ENCODE measurements at places on chromosomes 1 and 21. TPM values are rescaled to one million over a fixed set of nuclear protein-coding genes. Genes with fewer than 3 reads are reported as not detected.

The AJAP1 gene
- total RNA-seq: 0.49 TPM

The MTMR11 gene
- total RNA-seq: 50.8 TPM

The VSIG8 gene
- total RNA-seq: not detected

The PAPPA2 gene
- 2.0 TPM for total RNA-seq

The TLCD4 gene
- total RNA-seq: 8.0 TPM

The PLXNA2 gene
- total RNA-seq: 30.2 TPM

DNA sequence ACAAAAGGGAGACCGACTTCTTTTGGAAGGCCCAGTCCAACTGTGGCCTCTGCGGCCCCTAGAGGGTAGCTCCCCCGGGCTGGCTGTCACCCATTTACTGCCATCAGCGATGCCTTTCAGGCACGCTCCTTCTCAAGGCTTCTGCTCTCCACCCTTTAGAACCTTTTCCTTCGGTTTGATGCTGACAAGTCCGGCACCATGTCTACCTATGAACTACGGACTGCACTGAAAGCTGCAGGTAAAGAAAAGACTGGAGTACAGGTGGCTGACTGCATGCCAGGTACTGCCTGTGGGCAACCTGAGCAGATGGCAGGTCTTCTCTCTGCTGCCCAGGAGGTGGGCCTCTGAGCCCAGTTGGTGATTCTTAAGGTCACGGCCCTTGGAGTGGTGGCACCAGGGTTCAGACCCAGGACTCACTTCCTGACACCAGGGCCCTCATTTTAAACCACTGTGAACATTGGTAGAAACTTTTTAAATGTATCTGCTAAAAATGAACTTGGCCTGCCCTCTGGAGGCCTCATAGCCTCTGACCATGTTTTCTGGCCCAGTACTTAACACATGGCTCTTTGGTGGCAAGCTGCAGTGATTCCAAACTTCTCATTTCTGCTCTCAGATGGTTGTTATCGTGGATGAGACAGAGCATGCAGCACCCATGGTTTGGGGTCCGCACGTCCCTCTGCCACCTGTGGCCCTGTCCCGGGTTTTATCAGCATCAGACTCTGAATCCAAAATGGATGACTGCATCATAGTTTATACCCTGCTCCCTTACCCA, 45.7 kb downstream of the CAPN9 start:
- no peak for DNase-seq

DNA sequence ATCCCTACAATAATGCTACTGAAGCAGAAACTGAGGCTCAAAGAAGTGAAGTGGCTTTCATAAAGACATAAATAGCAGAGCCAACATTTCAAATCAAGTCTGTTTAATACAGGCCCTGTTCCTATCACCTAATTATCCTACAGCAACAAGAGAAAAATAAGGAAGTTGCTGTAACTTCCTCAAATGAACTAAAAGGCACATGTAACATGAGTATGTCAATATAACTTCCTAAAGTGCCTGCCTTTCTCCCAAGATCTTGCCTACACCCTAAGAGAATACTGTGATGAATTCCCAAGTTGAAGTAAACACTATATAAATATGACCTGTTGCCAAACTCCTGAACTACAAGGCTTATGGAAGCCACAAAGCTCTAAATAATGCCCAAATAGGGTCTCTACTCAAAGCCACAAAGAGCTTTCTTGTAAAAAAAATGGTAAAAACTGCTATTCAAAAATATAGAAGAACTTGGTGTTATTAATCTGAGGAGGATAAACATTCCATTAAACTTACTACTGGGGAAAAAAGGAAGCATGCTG, 8.6 kb downstream of the BEND5 start:
- DNase-seq: no peak

- DNase-seq: no peak
Measured at GRCh38 chr1:224211206-224211962, 28.3 kb downstream of the DEGS1 start.

DNA sequence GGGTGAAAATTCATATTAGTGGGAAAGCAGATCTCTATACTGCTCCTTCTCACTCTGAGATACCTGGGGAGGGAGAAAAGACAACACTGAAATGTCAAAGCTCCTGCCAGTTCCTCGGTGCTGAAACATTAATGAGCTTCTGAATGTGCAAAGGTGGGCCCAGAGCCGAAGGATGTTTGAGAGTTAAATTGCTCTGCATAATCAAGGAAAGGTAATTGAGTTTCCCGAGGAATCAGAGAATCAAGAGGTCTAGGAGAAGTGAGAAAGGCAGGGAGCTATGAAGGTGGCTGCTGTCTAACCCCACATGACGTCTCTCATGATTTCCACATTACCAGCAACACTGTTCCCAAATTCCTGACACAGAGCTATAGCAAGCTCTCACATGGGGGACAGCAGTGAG, 346.7 kb downstream of the SMYD3 start:
- DNase-seq: no peak

DNA sequence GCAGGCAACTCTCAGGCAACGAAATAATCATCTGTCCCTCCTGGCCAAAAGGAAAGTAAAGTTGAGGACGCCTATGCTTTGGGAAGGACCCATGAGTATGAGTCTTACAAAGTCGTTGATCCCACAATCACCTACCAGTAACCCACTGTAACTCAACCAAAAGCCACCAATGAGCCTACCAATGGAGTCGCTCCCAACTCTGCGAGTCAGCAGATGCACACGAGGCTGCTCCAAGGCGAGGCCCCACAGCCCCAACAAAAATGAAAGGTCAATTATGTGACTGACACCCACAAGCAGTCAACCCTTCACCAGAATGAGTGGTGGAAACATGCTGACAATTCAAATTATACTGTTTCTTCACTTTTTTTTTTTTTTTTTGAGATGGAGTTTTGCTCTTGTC, 12.0 kb downstream of the SETD4 start:
- no peak for DNase-seq

DNA sequence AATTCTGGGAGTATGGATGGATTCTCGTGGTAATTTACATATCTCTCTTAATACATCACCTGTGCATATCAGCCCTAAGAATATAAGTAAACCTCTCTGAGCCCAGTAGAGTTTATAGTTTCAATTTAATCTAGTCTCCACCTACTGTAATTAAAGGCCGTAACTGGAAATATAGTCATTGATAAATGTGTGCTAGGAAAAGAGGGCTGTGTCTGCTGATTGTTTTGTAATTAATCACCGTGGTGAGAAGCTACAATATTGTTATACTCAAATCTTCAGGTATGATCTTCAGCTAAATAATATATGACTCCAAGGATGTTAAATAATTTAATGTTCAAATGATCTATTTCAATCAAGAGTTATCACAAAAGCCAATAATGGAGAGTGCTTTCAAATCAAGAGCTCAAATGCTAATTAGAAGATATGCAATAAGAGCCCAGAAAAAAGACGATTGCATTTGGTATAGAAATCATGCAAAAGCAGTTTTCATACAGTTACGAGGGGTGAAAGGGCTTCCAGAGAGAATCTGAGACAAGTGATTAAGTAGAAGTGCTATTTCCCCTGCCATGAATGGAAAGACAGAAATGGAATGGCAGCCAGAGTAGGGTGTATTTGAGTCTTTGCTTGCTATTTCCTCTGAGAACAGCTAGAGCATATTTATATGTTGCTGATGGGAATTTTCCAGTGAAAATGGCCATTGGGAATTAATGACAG, 1134.3 kb downstream of the NCAM2 start:
- DNase-seq: no peak

DNA sequence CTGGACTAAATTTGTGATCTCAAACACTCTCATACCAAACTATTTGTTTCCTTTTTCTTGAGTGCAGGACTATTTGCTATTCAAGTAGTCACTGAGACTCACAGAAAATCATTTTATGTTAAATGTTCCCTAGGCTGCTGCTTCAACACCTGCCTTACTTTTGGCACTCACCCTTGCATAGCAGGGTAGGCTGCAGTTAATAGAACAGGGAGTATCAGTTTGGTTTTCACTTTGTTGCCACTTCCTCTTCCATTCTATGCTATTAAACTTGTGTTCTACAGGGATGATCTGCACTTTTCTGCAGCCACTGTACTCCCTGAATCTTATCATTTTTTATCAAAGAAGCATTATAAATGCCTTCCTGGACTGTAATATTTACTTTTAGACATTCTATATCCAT, 148.7 kb upstream of the PRMT6 start:
- DNase-seq: no peak

DNA sequence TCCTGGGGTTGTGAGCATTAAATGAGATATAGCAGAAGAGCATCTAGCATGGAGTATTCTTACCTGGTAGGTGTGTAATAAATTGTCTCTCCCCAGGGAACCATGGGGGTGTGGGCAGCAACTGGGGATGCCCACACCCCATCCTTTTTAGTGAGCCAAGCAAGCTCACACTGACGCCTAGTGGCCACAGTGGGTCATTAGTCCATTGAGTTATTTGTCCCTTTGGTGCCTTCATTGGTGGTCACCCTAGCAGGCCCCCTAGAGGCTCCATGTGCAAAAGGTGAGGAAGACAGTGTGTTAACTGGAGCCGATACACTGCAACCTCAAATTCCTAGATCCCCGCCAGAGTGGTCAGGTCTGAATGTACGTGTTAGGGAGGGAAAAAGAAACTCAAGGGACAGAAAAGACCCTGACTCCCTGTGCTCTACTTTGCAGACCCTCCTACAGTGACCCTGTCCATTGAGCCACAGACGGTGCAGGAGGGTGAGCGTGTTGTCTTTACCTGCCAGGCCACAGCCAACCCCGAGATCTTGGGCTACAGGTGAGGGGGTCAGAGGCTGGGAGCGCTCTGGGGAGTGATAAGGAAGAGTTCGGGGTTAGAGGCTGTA, 93.3 kb upstream of the CD1D start:
- no peak for DNase-seq
